ENCODE measurements at places on chromosomes 3 and 15.

DNA sequence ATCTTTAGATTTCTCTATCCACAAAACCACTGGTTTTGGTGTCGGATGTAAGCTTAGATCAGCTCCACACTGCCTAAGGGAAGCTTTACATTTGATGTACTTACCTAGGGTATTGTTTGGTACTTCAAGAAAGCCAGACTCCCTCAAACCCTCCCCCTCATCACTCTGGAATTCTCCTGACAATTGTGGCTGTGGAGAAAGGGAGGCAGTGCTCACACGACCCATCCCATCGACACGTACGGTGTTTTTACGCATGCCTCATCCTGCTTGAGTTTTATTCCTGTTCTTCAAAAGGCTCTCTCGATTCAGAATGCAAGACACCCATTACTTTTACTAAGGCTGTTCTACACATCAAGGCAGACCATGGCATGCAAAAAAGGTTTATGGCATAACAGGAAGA lies 67.3 kb upstream of the ONECUT1 start:
- no peak for DNase-seq

DNA sequence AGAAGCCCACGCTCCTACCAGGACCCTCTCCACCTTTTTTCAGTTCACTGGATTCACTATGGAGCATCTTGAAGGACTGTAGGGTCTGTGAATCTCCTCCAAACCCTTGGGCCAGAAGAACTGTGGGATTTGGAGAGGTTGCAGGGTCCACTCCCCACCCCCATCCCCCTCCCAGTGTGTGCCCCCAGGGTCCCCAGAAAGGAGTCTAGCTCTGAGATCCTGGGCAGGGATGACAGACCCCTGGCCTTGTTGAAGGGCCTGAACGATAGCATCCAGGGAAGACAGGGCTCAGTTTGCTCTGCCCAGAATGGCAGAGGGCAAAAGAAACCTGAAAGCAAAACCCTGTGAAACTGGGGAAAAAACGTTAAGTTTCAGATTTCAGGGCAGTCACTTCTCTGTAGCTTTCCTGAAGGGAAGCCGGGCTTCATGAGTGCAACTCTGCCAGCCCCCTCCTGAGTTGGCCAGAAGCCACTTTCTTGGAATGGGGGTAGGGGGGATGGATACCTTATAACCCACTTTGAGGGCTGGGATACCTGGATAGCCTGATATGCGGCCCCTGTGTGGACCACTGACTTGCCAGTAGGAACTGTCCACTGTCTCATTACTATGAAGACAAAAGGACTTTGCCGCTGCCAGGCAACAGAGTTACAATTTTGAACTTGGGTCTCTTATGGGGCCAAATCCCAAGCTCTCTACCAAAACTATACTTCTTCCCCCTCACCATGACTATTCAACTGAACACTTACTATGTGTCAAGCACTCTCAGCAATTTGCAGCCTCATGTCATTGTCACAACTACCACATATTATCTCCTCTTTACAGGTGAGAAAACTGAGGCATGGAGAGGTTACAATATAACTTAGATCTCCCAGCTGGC lies 1.6 kb upstream of the CISH start:
- no peak for DNase-seq

DNA sequence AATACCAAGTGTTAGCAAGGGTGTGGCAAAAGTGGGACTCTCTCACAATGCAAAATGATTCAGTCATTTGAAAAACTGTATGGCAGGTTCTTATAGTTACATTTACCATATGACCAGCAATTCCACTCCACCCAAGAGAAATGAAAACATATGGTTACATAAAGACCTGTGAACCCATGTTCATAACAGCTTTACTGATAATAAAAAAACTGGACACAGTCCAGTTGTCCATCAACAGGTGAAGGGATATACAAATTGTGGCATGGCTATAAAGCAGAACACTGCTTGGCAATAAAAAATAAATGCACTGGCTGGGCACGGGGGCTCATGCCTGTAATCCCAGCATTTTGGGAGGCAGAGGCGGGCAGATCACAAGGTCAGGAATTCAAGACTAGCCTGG lies 30.8 kb downstream of the RAD18 start:
- DNase-seq, result no peak

DNA sequence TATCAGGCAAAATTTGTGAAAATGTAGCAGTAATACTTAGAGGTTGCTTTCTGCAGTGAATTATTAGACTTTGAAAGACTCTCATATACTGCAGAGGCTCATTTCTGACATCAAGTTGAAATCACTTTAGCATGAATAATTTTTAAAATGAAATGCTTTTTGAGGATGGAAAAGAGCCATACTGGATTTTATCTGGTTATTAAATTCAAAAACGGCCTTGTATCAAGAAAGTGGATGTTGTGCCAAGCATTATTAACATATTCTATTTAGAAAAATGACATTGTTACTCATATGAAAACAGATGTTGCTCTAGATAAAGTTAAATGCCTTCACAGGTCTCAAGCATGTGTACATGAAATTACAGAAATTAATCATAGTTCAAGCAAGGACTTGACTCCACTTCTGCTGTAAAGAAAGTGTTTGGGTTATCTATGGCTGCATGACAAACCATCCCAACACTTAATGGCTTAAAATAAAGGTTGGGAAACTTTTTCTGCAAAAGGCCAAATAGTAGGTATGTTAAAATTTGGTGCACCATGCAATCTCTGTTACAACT lies 64.5 kb upstream of the ZNF280D start:
- DNase-seq, result no peak

DNA sequence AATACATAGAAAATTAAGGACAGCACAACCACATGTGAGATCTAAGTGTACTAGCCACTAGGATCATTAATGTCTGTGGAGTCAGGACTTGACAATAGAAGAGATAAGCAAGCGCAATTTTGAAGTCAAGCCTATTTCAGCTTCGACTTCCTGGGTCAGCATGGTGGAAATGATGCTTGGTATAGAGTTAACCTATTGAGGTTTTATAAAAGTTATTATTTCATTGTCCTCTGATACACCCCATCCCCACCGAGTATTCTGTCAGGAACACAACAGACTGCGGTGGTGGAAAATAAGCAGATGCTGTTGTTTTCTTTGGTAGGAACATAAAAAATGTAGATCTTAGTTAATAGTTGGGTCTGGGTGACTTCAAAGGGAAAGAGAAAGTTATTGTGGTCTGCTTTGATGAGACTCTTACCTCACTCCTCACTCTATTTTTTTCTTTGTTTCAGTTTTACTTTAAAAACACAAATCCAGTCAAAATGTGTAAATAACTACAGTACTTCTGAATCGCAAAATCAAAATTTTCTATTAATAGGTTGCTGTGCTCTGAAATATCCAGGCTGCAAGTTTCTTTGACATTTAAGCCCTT lies 82.1 kb downstream of the IL5RA start:
- DNase-seq, result no peak

DNA sequence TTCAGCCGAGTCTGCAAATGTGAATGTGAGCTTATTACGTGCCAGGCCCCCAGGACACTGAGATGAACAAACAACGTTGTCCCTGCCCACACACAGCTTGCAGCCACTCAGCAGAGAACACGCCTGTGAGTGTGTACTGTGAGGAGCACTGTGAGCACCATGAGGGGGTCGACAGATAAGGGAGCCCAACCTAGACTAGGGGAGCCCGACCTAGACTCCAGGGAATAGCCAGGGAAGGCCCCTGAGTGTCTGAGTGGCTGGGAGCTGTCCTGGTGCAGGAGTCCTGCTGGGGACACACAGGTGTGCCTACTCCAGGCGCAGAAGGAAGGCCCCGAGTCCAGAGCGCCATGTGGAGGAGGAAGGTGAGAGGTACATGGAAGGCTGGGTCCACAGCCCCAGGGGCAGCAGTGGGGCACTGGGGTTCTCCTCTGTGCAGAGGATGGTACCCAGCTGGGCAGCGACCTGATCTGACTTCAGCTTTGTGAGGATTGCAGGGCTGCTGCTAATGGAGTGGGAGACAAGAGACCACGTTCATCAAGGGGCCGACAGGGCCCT lies 36.5 kb downstream of the MGLL start:
- no peak for DNase-seq

GRCh38 chr3:169354774-169355501 lies 308.6 kb downstream of the MECOM start:
- no peak for DNase-seq

DNA sequence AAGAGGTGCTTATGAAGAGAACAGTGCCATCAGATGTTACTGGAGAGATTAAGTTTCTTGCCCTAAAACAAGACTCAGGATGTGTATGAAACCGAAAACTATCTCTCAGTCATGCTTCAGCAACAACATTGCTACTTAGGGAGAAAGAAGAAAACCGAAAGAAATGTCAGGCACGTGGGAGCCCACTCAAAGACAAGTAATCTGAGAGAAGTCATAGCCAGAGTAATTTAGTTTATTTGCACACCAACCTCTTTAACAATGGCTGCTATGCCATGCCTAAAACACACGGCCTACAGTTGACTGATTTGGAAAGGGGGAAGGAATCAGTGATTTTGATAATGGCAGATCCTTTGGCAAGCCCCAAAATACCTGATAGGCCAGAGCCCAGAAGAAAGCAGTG lies 162.9 kb downstream of the TIGIT start:
- no peak for DNase-seq

DNA sequence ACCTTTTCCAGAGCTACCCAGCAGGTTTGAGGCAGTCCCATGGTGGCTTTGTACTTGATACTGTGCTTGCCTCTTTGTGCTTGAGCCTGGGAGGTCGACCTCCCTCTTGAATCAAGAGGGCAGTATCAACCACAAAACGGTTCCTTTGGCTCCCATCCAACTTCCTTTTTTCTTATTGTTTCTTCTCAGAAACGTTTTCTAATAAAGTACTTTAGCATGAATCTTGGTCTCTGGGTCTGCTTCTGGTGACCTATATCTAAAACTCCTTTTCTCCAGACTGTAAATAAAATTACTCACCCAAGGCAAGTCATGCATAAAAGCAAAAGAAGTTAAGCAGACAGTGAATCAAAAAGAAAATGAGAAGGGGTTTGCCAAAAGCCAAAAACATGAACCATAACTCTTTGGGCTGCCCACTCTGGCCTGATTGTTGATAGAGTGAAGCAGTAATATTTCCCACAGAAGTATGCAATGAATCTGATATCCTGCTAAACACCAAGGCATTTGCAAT lies 112.2 kb upstream of the SLC4A7 start:
- DNase-seq, result no peak

DNA sequence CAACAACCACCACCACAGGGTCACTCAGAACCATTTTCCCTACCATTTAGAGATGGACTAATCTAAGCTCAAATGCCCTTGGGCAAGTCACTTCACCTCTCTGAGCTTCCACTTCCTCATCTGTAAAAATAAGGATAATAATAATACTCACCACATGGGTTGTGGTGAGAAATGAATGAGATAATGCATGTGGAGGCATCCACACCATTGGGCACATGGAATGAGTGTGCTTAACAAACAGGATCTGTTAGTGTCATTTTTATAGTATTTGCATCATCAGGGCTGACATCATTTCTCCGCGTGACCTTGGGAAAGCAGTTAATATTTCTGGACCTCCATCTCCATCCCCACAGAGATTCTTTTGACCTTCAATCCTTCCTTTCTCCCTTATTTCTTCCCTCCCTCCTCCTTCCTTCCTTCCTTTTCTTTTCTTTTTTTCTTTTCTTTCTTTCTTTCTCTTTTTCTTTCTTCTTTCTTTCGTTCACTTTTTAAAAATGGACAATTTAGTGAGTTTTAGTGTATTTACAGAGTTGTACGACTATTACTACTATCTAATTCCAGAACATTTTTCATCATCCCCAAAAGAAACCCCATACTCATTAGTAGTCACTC lies 7.7 kb upstream of the RFT1 start:
- no peak for DNase-seq

- no peak for DNase-seq
Observed at GRCh38 chr3:189714991-189715961, 84.1 kb downstream of the TP63 start.

- DNase-seq, result no peak
Observed at GRCh38 chr3:170741756-170742529, 128.1 kb downstream of the RPL22L1 start.

DNA sequence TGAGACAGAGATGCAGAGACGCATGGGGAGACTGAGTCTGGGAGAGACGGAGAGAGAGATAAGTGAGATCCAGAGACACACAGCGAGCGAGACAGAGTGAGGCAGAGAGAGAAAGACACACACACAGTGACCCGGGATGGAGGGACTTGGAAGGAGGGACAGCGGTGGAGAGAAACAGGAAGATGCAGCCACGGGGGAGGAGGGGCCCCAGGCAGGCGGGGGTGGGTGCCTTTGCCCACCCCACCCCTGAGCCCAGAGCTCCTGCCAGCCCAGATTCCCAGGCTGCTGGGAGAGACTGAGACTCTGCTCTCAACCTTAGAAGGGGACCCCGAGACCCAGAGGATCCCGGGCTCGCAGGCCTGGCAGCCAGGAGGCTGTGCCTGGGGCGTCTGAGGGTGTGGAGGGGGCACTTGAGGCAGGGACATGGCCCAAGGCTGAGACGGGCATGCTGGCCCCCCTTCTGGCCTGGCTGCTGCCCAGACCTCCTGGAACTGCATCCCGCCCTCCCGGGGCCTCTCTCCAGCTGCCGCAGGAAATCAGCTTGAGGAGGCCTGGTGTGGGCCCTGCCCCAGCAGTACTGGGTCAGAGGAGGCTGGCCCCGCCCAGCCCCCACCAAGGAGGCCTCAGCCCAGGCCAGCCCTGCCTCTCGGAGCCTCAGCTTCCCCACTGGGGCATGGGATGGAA lies 18.1 kb downstream of the H1-8 start:
- no peak for DNase-seq

GRCh38 chr3:176159796-176160195 lies 1037.5 kb downstream of the TBL1XR1 start:
- DNase-seq, result no peak

- no peak for DNase-seq
Observed at GRCh38 chr15:98896802-98897732, 110.5 kb downstream of the PGPEP1L start.

- DNase-seq, result no peak
Observed at GRCh38 chr3:195823999-195824398, 12.3 kb upstream of the MUC4 start.

- DNase-seq, result no peak
Observed at GRCh38 chr3:164375538-164375937, 702.8 kb downstream of the SI start.

DNA sequence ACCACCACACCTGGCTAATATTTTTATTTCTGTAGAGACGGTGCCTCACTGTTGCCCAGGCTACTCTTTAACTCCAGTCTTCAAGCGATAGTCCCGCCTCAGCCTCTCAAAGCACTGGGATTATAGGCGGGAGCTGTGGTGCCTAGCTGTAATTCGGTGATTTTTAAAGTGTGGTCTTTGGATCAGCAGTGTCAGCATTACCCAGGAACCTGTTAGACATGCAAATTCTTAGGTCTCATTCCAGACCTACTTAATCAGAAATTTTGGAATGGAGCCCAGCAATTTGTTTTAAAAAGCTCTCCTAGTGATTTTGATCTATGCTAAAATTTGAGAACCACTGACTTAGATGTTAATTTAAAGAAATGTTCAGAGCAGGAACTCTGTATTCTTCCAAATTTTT lies 51.9 kb downstream of the GOLM2 start:
- no peak for DNase-seq
